GM23248 (cell line): ENCODE measurements at places on chromosomes 12 and 14. TPM values are rescaled to one million over a fixed set of nuclear protein-coding genes. Genes with fewer than 3 reads are reported as not detected.

LTB4R gene
- 1.4 and 2.4 TPM in 2 replicates for total RNA-seq

NOS1 gene
- not detected in 2 replicates for total RNA-seq

KRT77 gene
- not detected in 2 replicates for total RNA-seq

TDG gene
- total RNA-seq: 22.8 and 24.0 TPM in 2 replicates

ISCA2 gene
- total RNA-seq: 12.3 and 22.9 TPM in 2 replicates

SLC38A4 gene
- 0.54 and 2.3 TPM in 2 replicates for total RNA-seq

SAMD4A gene
- 33.0 and 34.4 TPM in 2 replicates for total RNA-seq

OTOGL gene
- under 0.01 and 1.3 TPM in 2 replicates for total RNA-seq

C12orf54 gene
- total RNA-seq: not detected in 2 replicates

PMEL gene
- total RNA-seq: 0.13 and 2.3 TPM in 2 replicates

EXOC3L4 gene
- not detected in 2 replicates for total RNA-seq

HVCN1 gene
- 4.1 and 7.6 TPM in 2 replicates for total RNA-seq

CCNK gene
- total RNA-seq: 4.4 and 20.9 TPM in 2 replicates

FSCB gene
- not detected in 2 replicates for total RNA-seq

C12orf50 gene
- not detected in 2 replicates for total RNA-seq

CCDC197 gene
- not detected in 2 replicates for total RNA-seq

CLEC14A gene
- 0.63 TPM in 1 of 2 replicates, not detected in the other for total RNA-seq

ENDOU gene
- 0.22 TPM in 1 of 2 replicates, not detected in the other for total RNA-seq

CBLN3 gene
- 3.4 and 5.6 TPM in 2 replicates for total RNA-seq

MAPKAPK5 gene
- 31.2 and 33.0 TPM in 2 replicates for total RNA-seq

TEX22 gene
- 0.13 and 0.43 TPM in 2 replicates for total RNA-seq

SLC17A8 gene
- not detected in 2 replicates for total RNA-seq

CLEC1A gene
- not detected in 2 replicates for total RNA-seq

DDX54 gene
- 34.9 and 44.5 TPM in 2 replicates for total RNA-seq

C3AR1 gene
- total RNA-seq: not detected in 2 replicates

IFNG gene
- not detected in 2 replicates for total RNA-seq

GARIN6 gene
- total RNA-seq: not detected in 2 replicates

PGAM5 gene
- total RNA-seq: 26.1 and 28.7 TPM in 2 replicates

MYF5 gene
- total RNA-seq: not detected in 2 replicates

PRR4 gene
- total RNA-seq: 1.1 TPM in 1 of 2 replicates, not detected in the other

SMOC1 gene
- 3.5 and 4.6 TPM in 2 replicates for total RNA-seq

MIP gene
- not detected in 2 replicates for total RNA-seq

P2RX7 gene
- under 0.01 and 0.54 TPM in 2 replicates for total RNA-seq

CCDC85C gene
- 9.0 and 11.0 TPM in 2 replicates for total RNA-seq

MMP17 gene
- 36.5 and 52.1 TPM in 2 replicates for total RNA-seq

SAMD15 gene
- 1.4 and 2.8 TPM in 2 replicates for total RNA-seq

KLRF1 gene
- total RNA-seq: not detected in 2 replicates

SDR9C7 gene
- not detected in 2 replicates for total RNA-seq

KRT6C gene
- not detected in 2 replicates for total RNA-seq

WSCD2 gene
- total RNA-seq: not detected in 2 replicates

SYT1 gene
- total RNA-seq: 2.4 and 3.0 TPM in 2 replicates
